Activated T-cell treated with anti-CD3 and anti-CD28 coated beads for 4 hours (primary cell): ENCODE measurements at places on chromosomes 1 and 21.

GRCh38 chr1:172148213-172148612 lies 272.3 kb upstream of the C1orf105 start:
- DNase-seq: no peak

DNA sequence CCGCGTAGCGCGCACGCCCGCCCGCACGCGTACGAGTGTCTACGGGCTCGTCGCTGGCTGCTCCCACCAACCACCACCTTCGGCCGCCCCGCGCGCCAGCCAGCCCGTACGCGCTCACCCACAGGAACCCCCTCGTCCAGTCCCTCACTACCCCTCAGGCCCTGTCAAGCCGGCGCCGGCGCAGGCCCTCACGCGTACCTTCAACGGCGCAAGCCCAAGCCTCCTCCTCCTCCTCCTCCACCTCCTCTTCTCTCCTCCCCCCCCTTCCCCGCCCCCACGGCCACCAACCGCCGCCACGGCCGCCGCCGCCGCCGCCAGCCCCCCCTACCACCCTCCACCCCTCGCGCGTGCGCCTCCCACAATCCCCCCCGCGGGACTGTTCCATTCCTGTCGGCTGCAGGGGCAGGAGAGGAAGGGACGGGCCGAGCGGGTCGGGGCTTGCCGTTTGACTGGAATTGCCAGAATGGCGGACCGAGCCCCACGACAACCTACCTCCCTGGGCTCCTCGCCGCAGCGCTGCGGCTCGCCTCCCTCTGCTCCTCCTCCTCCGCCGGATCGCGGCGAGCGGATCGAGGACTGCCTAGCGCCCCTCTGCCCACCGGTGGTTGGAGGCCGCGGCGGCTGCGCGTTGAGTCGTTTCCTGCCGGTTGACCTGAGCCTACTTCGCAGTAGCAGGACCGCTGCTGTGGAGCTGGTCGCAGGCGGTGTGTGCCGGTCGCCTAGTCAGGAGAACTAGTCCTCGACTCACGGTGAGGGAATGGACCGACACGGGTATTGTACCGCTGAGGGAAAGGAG lies at the start of gene ASH1L:
Gene ASH1L (minus strand): TSS at position 223 of the 796 bp plus-strand sequence. CDS start 41,284 bp downstream, outside the sequence.
- DNase-seq: peak; percentile 93

DNA sequence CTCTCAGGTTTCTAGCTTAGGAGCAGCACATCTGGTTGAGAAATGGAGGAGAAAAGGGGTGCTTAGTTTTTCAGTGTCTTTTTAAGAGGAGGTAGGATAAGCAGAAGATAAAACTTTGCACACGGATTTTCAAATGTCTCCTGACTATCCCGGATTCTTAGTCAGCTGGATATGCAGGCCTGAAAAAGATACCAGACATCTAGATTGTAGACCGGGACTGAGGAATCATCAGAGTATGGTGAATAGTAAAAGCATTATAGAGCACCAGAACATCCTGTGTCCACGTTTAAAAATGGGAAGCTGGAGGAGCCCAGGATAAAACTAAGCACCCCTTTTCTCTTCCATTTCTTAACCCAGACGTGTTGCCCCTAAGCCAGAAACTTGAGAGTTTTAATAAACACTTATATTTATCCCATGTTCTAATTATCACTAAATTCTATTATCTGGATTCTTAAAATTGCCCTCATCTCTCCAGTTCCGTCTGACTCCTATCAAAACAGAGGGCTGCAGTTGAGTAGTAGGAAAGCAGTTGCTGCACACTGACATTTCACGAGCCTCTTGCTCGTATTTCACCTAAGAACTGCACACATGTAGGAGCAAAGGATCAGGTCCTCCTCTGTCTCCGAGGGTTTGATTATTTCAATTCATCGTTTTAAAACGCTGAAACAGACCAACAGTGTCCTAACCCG lies 609 bp downstream of the PIGK start:
- peak; percentile 2 for DNase-seq

GRCh38 chr21:38631206-38631605 lies 132.9 kb upstream of the ERG start:
- no peak for DNase-seq

GRCh38 chr1:177366091-177366490 lies 195.3 kb downstream of the BRINP2 start:
- DNase-seq: no peak

DNA sequence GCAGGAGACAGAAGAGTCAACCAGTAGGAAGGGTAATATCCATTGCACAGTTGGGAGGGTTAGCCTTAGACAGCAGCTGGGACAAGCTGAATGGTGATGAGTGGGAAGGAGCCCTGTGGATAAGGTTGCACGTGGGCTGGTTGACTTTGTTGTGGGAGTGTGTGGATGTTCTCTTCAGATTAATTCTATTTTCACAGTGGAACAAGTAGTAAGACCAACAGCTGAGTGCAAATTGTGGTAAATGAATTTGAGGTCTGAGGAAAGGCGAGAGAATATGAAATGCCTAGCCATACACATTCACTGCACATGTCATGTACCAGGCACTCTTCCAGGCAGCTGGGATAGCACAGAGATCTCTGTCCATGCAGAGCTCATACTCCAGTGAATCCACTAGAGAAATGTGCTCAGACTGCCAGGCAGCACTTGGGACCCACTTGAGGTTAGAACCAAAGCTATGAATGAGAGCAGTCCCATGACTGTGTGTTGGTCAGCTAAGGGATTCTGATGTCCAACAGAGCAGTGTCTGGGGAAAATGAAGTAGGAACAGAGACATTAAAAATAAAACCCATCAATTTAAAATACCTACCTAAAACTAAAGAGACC lies 25.2 kb upstream of the VTCN1 start:
- no peak for DNase-seq

- DNase-seq: no peak
Observed at GRCh38 chr1:72462186-72462905, 180.0 kb upstream of the NEGR1 start.

GRCh38 chr1:233005156-233005555 lies 54.7 kb downstream of the NTPCR start:
- DNase-seq: no peak

GRCh38 chr1:89361681-89362080 lies 2.2 kb upstream of the GBP6 start:
- DNase-seq: no peak

DNA sequence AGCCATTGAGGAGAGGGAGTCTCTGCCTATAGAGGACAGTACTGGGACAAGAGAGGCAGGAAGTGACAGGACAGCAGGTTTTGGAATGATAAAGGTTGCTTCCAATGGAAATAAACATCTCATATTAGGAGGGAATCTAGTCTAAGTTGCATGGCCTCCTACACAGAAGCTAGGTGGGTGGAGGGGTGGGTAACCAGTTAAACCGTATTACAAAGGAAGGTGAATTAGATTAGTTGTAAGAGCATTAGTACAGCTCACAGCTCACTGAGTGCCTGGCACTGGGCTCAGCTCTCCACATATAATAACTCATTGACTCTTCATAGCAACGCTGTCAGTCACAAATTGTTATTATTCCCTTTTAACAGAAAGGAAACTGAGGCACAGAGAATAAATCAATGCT lies 468.1 kb downstream of the PTPRU start:
- DNase-seq: no peak

DNA sequence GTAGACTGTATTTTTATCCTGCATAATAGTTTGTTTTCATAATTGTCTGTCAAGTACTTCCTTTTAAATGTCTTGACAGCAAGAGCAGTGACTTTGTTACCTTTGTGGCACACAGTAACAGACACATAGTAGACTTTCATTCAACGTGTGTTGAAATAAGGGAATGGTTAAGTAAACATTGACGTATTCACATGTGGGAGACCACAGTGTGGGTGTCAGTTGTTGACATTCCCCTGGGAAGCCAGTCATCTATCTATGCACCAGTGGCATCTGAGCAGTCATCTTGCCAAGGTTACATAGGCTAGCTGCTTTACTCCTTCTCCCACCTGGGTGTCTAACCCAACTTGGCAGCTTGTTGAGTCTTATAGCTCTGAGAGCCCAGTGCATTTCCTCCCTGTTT lies 1.4 kb upstream of the NUP133 start:
- DNase-seq: no peak
